Epithelial cell of esophagus (primary cell): ENCODE measurements at places on chromosomes 1 and 21.

- DNase-seq: peak; percentile 82
Measured at GRCh38 chr1:205977402-205978014, 25.7 kb downstream of the RAB7B start.

- DNase-seq: no peak
Measured at GRCh38 chr1:72296501-72296900, 14.2 kb upstream of the NEGR1 start.

GRCh38 chr1:183576537-183576936 is 13.7 kb downstream of the NCF2 start:
- DNase-seq: no peak

- no peak for DNase-seq
Measured at GRCh38 chr1:51630922-51631321, 14.0 kb downstream of the OSBPL9 start.
